ENCODE measurements at places on chromosomes 7 and 10.

DNA sequence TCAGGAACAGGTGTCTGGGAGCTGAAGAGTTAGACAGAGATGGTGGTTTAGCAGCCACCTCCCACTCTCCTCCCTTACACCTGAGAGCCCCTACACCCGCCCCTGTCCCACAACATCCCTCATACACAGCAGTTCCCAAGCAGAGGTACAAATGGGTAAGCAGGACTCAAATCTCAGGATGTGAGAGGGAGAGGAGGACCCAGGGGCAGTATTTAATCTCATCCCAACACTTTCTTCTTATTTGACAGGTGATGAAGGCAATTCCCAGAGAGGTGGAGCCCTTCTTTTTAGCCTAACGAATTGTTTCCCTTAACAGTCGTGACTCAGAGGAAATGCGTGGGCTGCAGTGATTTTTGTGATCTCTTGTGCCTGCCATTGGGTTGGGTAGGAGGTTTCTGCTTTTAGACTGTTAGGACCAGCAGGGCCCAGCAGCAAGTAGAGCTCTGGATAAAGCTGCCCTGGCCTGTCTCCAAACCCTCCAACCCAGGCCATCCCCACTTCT is 191.3 kb downstream of the HECW1 start:
- DNase-seq, result no peak

DNA sequence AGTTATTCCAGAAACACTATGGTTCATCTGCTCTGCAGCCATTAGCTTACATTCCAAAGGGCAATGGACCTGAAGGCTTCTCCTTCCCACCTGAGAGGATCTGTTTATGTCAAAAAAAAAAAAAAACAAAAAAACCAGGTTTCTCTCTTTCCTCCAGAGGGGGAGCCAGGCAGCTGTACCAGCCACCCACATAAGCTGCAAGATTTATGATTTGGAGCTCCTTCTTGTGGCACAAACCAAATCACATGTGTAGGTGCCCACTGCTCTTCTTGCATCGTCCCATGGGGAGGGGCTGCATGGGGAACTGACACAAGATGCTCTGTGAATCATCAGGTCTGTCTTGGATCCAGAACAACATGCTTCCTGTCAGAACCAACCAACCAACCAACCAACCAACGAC is 231.6 kb upstream of the IGFBP3 start:
- no peak for DNase-seq

GRCh38 chr7:41573015-41573414 is 129.9 kb downstream of the INHBA start:
- no peak for DNase-seq

- DNase-seq, result no peak
Observed at GRCh38 chr10:133554600-133554999, 10.8 kb downstream of the SYCE1 start.

GRCh38 chr10:5530412-5530806 is 5.6 kb downstream of the CALML3 start:
- no peak for DNase-seq
